ENCODE measurements at places on chromosomes 4 and X. TPM values are rescaled to one million over a fixed set of nuclear protein-coding genes. Genes with fewer than 3 reads are reported as not detected.

XG gene
- 0.93 TPM for total RNA-seq

PNMA5 gene
- 0.09 TPM for total RNA-seq

CENPVL1 gene
- not detected for total RNA-seq

SMIM10 gene
- total RNA-seq, result 0.33 TPM

IL3RA gene
- 1.7 TPM for total RNA-seq

GNL3L gene
- 22.1 TPM for total RNA-seq

PAGE5 gene
- not detected for total RNA-seq

CPLX1 gene
- 0.84 TPM for total RNA-seq

CD99 gene
- total RNA-seq, result 62.7 TPM
